GM12878 (cell line): ENCODE measurements at places on chromosomes 6 and 20. TPM values are rescaled to one million over a fixed set of nuclear protein-coding genes. Genes with fewer than 3 reads are reported as not detected.

The RNF217 gene
- total RNA-seq: 0.05 and 0.37 TPM in 2 replicates

The TCP11 gene
- not detected in 2 replicates for total RNA-seq

- no peak for DNase-seq
These were observed 147.2 kb upstream of the HMGCLL1 start for GRCh38 chr6:55726144-55726543.

GRCh38 chr6:52491203-52492069, 71.3 kb downstream of the EFHC1 start:
- DNase-seq: peak; percentile 58

DNA sequence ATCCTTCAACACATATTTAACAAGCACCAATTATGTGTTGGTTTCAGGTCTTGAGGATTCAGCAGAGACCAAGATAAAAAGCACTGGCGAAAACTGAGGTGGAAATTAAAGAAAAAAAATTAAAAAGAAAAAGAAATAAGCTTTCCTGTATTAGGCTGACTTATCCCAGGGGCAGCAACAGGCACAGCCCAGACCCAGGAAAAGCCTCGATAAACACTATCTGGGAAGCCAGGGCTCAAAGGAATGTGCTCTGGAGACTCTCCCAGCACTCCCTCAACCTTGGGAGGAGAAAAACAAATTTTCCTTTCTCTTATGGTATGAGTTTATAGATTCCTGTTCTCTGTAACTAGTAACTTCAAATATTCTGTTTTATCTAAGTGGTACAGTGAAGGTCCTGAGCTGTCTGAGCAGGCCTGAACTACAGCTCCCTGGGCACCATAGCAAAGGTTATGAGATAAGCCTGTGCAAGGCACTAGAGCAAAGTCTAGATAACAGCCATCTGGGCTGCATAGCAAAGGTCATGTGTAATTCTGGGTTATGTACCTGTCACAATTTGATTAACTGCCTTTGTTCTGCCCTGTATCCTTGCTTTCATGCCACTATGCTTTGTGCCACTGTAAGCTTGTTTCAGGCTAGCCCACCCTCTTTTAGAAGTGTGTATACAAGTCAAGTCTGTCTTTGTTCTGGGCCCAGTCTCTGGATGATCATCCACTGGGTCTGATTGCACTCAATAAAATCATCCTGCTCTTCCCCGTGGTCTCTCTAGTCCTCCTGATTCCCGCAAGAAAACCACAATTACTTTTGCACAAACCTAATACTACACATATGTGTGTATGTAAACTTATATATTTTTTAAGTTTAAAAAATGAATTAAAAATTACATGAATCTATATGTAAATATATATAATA, 54.0 kb downstream of the IL22RA2 start:
- DNase-seq: no peak

DNA sequence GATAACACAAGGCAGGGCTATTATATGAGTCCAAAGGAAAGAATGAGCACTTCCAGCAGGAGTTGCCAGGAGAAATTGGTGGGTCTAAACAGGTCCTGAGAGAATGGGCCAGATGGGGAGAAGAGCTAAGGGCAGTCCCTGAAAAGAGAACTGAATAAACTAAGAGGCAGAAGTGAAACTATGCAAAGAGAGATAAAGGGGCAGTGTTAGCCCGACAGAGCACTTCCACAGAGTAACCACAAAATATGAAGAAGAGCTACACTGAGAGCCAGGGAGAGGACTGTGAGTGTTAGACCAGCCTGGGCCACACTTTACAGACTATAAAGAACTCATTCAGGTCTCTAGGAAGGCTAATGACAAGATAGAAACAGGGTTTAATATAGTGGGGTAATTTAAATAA, 43.8 kb downstream of the RALGAPA2 start:
- DNase-seq: peak; percentile 71

GRCh38 chr6:897528-898207, 204.7 kb upstream of the EXOC2 start:
- DNase-seq: no peak

GRCh38 chr20:33177866-33178265, 9.9 kb downstream of the BPIFA2 start:
- DNase-seq: no peak

- DNase-seq: no peak
These were observed 45.1 kb downstream of the OR2B6 start for GRCh38 chr6:28002161-28002560.

DNA sequence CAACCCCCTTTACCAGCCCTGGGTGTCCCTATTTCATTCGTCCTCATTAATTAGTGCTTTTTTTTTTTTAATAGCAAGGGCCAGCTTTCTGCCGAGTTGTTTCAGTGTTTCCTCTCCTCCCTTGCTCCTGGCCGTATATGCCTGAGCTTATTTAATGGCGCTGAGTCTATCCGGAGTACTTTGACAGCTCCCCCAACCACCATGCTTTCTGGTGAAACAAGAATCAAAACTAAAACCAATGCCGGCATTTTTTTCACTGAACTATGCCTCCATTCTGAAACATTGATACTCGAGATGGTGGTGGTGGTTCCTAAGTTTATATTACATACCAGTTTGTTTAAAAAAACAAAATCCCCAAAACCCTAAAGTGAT, 1.2 kb downstream of the DCBLD1 start:
- no peak for DNase-seq

- DNase-seq: no peak
These were observed 3.6 kb upstream of the BRD2 start for GRCh38 chr6:32964776-32965175.

DNA sequence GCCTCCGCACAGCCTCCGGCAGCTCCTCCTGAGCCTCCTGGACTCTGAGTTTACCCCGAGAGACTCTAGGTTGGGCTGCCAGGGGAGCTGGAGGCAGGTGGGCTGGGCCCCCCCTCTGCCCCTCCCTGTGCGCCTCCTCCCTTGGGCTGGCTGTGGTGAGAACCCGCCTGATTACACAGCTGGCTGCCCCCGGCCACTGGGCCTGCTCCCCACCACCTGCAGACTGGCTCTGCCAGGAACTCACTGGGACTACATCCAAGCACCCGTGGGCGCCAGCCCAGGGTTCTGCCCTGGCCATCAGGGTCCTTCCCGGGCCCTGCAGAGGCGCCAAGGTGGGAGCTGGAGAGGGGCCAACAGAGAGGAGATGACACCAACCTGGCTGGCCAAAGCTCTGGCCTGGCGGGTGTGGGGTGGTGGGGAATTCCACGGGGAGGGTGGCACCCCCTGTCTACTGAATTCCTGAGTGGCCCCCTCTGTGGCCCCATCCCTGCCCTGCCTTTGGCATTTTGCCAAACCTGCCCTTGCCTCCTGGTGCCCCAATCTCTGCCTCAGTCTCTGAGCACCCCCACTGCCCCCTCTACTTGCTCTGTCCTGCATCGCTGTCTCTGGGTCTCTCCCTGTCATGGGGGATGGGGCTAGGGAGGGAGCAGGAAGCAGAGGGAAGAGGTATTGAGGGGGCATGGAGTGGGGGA, 21.9 kb upstream of the CDH22 start:
- no peak for DNase-seq

DNA sequence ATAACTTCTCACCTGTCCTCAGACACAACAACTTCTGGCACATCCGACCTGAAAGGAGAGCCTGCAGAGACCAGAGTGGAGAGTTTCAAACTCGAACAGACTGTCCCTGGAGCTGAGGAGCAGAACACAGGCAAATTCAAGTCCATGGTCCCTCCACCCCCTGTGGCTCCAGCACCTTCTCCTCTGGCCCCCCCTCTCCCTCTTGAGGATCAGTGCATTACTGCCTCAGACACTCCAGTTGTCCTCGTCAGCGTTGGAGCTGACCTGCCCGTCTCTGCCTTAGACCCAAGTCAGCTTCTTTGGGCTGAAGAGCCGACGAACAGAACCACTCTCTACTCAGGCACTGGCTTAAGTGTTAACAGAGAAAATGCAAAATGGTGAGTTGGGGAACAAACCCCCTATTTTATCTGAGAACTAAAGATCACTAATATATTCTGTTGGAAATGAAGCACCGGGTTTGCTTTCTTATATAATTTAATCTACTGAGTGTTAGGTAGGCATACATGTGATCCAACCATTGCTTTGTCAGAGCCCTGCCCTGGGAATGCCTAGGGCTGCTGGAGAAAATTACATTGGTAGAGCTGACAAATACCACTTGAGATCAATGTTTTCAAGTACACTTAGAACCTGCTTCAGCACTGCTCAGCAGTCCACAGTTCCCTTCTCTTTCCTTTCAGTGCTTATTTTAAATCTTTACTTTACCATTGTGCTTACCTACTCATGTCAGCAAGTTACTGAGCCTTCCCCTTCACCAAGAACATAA, 77.5 kb upstream of the LTV1 start:
- no peak for DNase-seq

- DNase-seq: no peak
These were observed 12.6 kb downstream of the DUSP22 start for GRCh38 chr6:304833-305370.

DNA sequence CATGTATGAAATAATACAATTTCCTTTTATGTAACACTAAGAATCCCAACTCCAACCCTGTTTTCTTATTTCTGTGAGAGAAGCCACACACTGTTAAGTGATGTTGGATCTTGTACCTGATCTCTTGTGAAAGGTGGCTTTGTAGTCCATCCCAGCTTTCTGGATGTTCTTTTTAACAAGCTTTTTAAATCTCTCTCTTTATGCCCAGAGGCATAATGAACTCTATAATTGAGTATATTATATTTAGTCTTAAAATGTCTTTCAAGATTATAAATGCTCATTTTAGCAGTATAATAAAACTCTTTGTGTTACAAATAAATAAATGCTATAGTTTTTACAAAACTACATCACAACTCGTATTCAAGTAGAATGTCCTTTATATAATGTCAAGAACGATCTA, 922.1 kb downstream of the EPHA7 start:
- DNase-seq: no peak

DNA sequence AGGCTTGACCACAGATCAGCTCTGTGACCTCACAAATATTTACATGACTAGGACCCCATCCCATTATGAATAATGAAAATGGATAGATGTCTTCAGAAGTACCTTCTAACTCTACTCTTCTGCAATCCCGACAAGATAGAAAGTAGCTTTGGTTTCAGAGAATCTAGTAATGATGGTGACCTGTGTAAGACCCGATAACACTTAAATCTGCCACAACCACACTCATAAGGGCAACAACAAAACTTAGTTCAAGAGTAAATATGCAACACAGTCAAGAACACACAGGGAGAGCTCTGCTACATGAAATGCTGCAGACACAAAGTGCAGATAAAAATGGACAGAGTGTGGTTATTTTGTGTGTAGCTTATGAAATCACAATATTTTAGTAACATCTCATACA, 9.6 kb downstream of the CHD6 start:
- DNase-seq: no peak
